ENCODE measurements at places on chromosomes 12 and 14.

DNA sequence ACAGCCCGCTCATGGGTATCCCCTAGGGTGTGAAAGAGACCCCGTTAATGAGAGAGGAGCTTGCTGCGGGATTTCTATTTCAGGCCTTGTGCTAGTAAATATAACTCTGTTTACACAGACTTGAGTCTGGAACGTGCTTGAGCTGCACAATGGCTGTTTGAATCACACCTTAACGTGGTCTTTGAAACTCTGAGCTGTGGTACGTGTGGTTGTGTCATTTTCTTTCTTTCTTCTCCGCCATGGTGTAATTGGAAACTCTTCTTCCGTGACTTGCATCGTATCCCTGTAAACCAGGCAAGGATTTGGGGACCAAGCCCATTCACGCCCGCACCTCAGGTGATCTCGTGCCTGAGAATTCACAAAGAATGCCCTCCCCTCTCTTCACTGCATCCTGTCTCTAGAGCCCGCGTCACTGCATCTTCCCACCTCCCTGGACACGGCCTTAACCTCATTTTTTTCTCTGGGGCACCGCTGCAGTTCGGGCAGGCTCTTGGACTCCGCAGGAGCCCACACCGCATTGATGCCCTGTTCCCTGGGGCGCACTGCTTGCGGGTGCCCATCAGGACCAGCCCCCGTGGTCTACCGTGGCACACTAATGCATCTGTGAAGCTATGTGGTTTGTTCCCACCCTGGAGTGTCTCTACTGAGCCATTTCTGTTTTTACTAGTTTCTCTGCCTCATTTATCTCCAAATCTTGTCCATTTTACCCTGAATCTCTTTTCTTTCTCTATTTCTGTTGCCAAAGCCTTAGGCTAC, 78.4 kb upstream of the PARP11 start:
- no peak for DNase-seq

- no peak for DNase-seq
Observed at GRCh38 chr12:114888928-114889584, 205.1 kb upstream of the TBX3 start.

DNA sequence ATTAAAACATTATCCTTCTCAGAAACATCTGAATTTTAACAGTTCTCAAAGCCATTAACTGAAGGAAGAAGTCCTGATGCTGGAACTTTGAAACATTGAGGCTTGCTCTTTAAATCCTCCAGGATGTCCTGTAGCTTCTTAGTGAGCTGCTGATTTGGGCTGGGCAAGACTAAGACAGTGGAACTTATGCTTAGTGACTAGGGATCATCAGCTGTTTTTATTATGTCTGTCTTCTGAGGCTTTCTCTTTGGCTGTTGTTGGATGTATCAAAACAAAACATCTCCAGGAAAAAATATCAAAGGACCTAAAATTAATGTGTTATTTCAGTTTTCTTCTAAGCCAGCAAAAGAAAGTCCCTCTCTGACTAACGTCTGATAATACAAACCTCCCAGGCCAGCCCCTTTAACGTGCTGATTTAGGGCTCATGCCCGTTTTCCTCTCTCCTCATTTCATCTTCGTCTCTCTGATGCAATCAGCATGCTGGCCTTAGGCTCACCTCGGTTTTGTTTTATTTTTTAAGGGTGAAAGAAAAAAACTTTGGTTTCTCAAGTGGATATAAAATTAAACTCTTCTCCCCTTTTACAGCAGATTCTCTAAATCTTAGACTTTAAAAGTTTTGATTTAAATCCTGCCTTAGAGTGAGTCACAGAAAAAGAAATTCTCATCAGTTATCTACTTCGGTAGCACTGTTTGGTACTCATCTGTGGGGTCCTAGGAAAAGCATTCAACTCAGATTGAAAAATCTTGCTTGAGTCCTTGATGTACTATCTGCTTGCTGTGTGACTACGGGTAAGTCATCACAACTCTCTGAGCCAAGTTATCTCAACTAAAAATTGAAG, 106.2 kb upstream of the CCDC91 start:
- no peak for DNase-seq

GRCh38 chr14:51929910-51930682, 59.2 kb upstream of the RTRAF start:
- DNase-seq: no peak

GRCh38 chr14:65255029-65255545, 152.8 kb upstream of the MAX start:
- no peak for DNase-seq

GRCh38 chr14:71388862-71389261, 481.6 kb downstream of the PCNX1 start:
- no peak for DNase-seq

DNA sequence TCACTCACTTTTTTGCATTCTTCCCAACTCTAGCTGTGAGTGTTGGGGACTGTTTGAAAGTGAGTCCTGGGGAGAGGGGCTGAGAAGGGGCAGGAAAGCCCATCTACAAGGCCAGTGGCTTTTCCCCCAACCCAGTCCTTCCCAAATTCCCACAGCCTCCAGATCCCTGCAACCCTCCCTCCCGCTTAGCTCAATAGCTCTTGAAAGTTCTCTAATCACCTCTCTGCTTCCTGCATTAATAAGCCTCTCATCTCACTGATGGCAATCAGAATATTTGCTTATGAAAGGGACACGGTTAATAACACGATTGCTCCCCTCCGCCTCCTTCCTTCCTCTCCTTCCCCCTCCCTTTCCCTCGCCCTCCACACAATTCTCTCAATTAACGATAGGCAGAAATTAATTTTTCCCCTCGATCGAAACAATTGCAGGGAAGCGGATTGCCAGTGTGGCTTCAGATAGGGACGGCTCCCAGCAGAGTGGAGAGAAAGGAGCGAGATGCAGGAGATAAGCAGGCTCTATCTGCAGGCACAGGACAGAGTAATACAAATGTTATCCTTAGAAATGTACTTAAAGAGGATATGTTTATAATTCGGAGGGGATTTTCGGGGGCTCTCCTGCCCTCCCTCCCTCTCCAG, 15.1 kb upstream of the GPATCH2L start:
- no peak for DNase-seq

GRCh38 chr12:41100572-41100971, 87.5 kb upstream of the PDZRN4 start:
- no peak for DNase-seq

DNA sequence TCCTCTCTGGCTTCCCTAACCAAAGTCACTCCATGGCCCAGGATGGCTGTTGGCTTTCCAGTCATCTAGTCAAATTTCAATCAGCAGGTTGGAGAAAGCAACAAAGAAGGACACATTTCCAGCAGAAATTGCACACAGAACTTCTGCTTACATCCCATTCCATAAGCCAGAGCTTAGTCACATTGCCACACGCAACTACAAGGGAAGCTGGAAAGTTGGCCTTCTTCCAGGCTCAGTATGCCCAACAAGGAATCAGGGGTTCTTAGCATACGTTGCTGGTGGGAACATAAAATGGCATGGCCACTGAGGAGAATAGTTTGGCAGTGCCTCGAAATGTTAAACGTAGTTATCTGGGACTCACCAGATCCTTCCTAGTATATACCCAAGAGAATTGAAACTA, 9.3 kb upstream of the APPL2 start:
- DNase-seq: no peak

DNA sequence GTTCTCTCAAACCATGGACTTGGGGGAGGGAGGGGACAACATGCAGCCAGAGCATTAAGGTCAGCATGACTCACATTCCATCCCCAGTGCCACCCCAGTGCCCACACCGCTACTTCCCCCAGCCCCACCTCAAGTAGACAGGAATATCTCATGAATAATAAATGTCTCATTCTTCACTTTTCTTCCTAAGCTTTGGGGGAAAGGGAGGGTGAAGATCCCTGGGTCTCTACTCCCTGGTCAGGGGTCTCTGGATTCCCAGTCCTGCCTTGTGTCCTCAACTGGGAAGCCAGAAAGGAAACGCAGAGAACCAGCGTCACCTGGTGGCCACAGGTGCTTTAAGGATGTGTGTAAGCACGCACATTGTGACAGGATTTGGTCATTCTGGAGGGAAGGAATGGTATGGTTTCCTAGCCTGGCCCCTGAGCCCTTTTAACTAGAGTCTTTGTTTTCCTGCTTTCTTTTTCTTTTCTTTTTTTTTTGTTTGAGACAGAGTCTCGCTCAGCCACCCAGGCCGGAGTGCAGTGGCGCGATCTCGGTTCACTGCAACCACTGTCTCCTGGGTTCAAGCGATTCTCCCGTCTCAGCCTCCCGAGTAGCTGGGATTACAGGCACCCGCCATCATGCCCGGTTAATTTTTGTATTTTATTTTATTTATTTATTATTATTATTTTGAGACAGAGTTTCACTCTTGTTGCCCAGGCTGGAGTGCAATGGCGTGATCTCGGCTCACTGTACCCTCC, 3.4 kb downstream of the GPR84 start:
- peak; percentile 60 for DNase-seq

All from stimulated activated CD4-positive, alpha-beta T cell treated with anti-CD3 and anti-CD28 coated beads, Interleukin-2, amount 100 ng/mL, for 48 hours (primary cell).